ENCODE measurements at places on chromosomes 3 and 15.

DNA sequence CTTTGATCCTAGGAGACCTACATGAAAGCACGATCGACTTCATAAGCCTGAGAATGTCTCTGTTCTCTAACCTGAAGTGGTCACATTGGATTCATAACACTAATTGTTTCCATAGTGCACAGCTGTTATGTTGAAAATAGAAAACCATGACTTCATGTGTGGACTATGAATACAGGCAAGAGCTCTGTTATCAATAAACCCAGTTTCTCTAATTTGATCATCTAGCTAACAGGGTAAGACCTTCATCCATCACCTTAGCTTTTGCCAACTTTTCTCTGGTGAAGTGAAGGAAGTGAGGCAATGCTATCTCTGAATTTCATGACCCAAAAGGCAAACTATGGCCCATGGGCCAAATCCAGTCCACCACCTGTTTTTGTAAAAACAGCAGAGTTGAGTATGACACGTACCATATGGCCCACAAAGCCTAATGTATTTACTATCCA, 27.2 kb downstream of the ABI3BP start:
- DNase-seq = no peak

- DNase-seq = peak; percentile 81
Observed at GRCh38 chr3:42683875-42684598, 1.3 kb upstream of the KLHL40 start.

DNA sequence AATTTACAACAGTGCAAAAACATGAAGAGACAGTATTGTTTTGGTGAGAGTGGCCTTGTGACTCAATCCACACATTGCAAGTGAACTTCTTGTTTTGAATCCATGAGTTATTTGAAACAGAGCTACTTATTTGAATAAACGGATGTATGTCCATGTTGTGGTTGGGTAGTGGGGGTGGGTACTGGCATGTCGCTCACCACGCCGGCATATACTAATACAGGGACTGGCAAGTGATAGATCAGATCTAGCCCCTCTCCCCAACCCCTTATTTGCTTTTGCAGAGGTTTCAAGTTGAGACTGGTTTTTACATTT, 83.8 kb downstream of the EDEM1 start:
- no peak for DNase-seq

DNA sequence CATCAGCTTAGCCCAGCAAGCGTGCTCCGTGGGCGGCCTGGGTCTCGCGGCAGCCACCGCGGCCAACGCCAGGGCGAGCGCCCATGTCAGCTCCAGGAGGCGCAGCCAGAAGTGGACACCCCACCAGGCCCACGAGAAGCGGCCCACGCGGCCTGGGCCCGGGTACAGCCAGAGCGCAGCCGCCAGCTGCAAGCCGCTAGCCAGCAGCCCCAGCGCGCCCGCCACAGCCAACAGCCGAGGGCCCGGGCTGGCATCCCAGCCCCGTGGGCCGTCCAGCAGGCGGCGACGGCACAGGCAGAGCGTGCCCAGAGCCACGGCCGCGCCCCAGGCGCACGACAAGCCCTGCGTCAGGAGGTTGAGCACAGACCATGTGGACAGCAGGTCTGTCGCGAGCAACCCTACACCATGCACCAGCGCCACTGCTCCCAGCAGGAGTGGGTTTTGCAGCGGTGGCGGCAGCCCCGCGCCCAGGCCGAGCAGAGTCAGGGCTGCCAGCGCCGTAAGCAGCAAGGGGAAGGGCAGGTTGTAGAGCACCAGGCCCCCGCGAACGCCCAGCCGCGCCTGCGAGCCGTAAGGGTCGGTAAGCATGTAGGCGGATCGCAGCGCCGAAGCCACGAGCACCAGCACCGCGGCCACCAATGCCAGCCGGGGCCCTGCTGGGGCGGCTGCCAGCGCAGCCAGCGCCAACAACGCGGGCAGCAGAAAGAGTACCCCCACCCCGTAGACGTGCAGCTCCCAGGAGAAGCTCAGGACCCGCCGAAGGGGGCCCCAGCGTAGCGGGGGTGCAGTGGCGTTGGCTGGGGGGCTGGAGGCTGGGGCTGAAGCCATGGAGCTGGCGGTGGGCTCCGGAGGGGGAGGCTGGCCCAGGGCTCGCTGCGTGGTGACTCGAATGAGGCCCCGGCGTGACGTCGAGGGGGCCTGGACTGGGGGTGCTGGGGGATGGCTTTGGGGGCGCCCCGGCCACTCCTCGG, 4.9 kb downstream of the PRRT3 start:
- DNase-seq = peak; percentile 47

DNA sequence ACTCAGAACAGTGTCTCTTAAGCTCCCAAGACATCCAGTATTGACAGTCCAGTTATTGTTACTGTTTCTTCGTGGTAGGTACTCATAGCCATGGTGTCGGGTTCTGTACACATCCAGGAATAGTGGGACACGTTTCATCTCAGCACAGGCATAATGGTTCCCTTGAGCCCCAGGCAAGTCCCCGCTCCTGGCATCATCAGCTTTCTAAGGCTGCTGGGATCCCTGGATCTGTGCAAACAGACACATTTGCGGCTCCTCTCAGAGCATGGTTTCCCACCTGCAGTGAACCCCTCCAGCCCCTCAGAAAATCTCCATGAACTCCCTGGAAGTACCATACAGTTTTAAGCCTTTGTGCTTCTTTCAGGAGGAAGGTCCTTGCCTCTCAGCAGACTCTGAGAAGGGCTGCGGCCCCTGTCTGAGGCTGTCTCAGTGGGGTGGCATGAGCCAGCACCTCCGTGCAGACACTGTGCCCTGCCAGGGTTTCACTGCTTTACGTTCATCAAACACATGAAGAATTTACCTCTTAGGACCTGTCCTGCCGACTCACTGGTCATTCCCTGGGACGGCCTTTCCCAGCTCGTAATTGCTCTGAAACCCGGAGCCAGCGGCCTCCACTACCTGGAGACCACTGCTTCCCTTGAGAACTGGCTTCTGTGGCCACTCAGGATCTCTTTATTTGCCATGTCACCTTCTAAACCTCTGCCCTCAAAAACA, 124.9 kb downstream of the LRRK1 start:
- DNase-seq = no peak

DNA sequence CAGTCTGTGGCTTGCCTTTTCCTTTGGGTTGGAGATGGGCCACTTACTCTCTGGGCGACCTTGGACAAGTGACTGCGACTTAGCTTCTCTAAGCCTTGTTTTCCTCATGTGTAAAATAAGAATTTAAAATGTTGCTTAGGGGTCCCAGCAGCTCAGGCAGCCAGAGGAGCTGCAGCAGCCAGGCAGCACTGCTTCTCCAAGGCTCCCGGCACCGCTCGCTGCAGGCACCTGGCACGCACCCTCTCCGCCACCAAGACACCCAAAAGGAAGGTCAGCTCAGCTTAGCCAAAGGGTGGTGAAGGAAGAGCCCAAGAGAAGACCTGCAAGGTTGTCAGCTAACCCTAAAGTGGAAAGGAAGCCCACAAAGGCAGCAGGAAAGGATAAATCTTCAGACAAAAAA, 10.7 kb upstream of the AMOTL2 start:
- DNase-seq = no peak

- DNase-seq = peak; percentile 12
Observed at GRCh38 chr3:79018671-79019136, 749.1 kb downstream of the ROBO1 start.

DNA sequence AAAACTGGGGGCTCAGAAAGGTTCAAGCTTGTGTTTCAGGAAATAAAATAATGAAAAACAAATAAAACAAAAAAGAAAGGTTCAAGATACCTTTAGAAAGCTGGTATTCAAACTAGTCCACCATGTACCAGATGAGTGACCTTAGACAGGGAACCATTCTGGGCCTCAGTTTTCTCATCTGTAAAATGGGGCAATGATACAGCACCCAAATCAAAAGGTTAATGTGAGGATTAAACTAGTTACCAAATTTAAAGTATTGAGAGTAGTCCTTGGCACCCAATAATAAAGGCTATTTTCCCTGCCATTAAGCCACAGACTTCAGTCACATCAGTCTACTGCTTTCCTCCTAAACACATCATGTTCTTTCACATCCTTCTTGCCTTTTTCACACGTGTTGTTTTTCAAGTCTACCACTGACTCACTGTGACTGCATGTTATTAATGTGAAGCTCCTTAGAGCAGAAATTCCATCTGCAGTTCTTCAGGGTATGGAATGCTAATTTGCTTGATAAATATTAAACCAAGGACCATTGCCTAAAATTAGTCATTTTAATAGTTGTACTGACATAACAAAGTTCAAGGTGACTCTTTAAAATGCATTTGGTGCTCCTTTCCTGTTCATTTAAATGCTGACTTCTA, 19.9 kb downstream of the TAMM41 start:
- DNase-seq = no peak

GRCh38 chr15:49423901-49424550, 984 bp downstream of the FGF7 start:
- DNase-seq = no peak

GRCh38 chr15:64112904-64113303, 17.1 kb downstream of the SNX1 start:
- DNase-seq = no peak

DNA sequence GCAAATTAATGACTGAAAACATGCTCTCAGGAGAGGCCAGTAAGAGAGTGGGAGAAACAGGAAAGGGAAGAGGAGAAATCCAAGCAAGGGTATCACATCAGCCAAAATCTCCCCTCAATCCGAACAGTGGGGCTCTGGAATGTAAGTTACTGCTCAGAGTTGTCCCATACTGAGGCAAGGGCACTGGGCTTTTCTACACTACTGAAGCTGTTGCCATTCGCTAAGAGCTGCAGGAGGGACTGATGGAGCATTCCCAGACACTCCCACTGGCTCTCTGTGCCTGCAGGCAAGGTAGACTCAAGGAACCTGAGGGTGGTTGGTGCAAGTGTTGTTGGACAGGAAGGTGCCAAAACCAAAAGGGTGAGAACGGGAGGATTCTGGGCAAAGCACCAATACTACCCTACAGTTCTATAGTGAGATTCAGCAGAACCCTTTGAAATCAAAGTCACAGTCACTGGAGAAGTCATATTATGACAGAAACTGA, 46.1 kb downstream of the NEK10 start:
- DNase-seq = no peak

DNA sequence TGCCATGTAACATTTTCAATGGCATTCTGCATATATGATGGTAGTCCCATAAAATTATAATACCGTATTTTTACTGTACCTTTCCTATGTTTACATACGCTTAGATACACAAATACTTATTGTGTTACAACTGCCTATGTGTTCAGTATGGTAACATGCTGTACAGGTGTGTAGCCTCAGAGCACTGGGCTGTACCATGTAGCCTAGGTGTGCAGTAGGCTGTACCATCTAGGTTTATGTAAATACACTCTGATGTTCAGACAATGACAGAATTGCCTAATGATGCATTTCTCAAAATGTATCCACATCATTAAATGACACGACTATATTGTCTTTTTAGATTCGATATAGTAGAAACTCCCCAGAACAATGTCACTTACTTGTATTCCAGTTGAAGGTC, 22.7 kb downstream of the CD80 start:
- no peak for DNase-seq

DNA sequence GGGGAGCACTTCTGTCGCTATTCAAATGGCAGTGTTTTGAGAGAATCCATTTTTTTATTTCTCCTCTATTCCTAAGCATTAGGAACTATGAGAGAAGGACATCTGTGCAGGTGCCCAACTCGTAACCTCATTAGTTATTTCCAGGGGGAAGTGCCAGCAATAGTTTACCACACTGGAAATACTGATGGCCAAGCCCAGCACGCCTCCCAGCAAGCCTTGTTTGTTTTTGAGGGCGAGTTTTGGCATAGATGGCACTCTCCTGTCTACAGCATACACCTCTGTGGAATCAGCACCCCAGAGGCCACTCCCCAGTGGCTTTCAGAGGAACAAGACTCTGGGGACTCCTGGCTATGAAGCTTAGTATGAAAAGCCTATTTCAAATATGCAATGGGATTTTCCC, 36.6 kb downstream of the FAN1 start:
- DNase-seq = no peak

DNA sequence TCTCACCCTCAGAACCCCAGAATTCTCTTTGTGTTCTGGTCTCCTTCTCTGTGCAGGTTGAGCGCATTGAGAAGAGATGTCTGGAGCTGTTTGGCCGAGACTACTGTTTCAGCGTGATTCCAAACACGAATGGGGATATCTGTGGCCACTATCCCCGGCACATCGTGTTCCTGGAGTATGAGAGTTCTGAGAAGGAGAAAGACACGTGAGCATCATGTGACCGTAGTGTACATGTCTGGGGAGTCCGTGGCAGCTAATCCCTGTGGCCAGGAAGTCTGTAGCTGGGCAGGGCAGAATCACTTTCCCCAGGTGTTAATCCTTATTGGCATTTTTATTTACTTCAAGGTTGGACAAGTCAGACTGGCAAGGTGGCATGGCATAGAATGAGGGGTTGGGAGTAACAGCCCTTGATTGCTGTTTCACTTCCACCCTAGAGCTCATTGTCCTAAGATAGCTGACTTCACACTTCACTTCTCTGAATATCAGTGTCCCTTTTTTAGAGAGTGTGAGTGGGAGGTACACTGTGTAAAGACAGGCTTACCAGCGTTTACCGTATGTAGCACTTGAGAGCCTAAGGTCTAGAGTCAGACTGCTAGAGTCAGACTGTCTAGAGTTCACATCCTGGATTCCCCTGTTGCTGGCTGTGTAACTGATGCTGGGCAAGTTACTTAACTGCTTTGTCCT, 4.4 kb downstream of the MTMR14 start:
- no peak for DNase-seq

- peak; percentile 8 for DNase-seq
Observed at GRCh38 chr15:83775738-83776137, 121.8 kb downstream of the ADAMTSL3 start.

DNA sequence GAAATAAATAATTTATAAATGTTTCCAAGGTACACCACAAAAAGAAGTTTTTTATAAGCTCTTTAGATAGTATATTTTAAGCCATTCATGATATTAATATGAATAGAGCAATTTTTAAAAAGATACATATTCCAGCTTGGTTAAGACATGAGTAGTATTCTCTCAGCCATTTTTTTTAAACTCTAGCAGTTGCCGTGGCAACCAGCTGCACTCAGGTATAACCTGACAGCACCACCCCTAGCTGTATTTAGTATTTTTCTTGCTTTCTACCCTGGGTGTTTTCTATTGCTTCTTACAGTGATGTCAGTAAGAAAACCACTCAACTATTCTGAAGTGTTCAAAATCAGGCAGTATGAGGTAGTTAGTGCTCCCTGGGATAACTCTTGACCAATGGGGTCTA, 496.3 kb upstream of the CNTN3 start:
- DNase-seq = no peak

GRCh38 chr3:141125351-141125750, 74.2 kb downstream of the SPSB4 start:
- DNase-seq = no peak

DNA sequence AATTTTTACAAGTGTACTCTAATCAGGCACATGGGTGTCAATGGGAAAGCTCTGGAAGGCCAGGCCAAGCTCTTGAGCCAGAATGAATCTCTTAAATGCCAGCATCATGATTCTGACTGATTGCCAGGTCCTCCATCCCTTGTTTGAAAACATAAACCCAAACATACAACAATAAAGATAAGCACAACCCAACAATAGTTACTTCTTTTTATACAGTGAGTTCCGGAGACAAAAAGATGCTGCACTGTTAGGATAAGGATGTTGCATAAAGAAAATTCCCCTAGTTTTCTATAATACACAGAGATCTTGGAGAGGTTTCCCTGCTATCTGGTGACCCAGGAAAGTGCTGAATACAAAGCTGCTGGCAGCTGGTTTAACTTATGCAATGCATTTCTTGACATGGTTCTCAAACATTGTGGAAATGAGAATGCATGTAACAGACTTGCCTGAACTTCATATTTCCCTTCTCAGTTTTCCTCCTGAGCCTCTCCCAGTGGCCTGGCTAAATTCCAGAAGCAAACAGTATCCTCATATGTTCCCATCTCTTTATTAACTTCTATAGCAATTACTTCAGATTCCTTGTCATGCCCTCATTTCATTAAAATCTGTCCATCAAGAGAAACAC, 180.1 kb upstream of the PRICKLE2 start:
- no peak for DNase-seq

GRCh38 chr3:191137708-191138107, 61.3 kb upstream of the OSTN start:
- no peak for DNase-seq

Measured in H4 (cell line).